ENCODE measurements at places on chromosomes 3 and 15.
A peak's percentile ranks its signal among the peaks of the same experiment; 100 is the strongest.

GRCh38 chr3:47324278-47324865, 41.6 kb downstream of the KLHL18 start:
- peak; percentile 9 for DNase-seq

- DNase-seq, result no peak
These were observed 68.1 kb downstream of the PFN2 start for GRCh38 chr3:149902498-149903139.

- DNase-seq, result no peak
These were observed 341.1 kb downstream of the DIPK2A start for GRCh38 chr3:144312702-144313101.

GRCh38 chr3:134060561-134061385, 31.0 kb upstream of the SLCO2A1 start:
- no peak for DNase-seq

- DNase-seq, result no peak
These were observed 18.4 kb upstream of the CCR2 start for GRCh38 chr3:46335541-46335940.

DNA sequence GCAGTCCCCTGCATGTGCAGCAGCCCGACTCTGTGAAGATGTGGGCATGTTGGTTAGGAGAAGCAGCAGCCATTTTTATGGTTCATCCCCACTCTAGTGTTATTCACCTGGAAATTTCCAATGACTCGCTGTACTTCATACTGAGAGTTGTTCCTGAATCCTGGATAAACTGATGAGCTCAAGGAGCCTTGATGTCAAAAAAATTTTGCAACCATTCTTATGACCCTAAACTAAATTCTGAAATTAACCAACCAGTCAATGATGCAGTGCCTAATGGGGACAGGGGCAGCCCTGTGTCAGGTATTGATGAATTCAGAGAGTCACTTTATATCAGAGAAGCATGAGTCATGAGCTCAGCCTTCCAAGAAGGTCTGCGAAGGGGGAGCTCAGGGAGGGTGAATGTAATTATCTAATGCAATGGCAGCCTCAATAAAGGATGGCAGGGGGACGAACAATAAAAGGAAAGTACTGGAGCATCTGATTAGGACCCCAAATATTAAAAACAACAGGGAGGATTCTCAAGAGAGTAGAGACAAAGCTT, 108.4 kb upstream of the VEPH1 start:
- DNase-seq, result no peak
